NCI-H446 (cell line): ENCODE measurements at places on chromosomes 3 and 15.

GRCh38 chr3:70466096-70466495, 153.7 kb upstream of the MDFIC2 start:
- DNase-seq: no peak

GRCh38 chr15:60418096-60418495, 20.3 kb upstream of the ANXA2 start:
- no peak for DNase-seq

GRCh38 chr3:151394611-151395010, 10.1 kb upstream of the P2RY12 start:
- DNase-seq: no peak

DNA sequence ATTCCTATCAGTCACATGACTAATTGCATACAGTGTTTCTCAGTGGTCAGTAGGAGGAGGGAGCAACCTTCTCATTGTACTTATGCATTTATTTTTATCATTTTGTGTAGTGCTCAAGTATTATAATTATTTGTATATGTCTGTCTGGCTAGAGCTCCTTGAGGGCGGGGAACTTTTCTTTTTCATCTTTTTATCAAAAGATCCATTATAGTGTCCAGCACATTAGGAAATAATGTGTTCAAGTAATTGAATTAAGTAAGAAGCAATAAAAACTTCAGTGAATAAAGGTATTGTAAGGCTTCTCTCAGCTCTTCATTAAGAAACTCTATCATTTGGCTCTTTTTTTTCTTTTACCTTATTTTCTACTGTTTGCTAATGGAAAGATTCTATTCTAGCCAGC, 18.8 kb downstream of the FGF7 start:
- DNase-seq: no peak

DNA sequence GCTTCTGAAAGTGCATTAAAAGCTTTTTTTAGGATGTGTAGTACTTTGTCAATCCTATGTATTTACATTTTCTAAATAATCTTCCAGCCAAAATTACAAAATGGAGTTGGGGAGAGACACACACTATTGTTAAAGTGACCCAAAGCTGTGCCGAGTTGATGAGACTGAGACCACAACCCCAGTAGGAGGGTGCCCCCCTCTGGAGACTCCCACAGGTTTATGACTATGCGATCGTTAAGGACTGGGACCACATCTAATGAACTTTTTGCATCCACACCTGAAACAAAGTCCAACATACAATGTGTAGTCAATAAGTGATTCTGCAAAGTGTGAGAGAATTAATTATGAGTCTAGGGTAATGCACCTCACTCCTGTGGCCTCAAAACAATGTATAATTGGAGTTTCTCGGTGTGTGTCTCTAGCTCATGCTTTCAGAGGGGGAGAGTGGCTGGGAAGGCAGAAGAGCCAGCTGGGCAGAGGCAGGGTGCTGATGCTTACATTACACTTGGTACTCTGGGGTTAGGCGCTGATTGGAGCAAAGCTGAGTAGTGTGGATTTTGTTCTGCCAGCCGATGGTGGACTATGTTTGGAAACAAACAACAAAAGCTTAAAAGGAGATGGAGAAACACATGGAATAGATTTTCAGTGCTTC, 102.8 kb downstream of the KCNH8 start:
- no peak for DNase-seq

- no peak for DNase-seq
Observed at GRCh38 chr3:128870347-128870746, 9.1 kb upstream of the ACAD9 start.

- DNase-seq: no peak
Observed at GRCh38 chr15:82129149-82129692, 83.4 kb upstream of the MEX3B start.

- DNase-seq: peak; percentile 20
Observed at GRCh38 chr3:134640872-134641470, 9.9 kb downstream of the KY start.

- DNase-seq: no peak
Observed at GRCh38 chr3:27914199-27914598, 192.1 kb upstream of the EOMES start.

GRCh38 chr3:11413071-11413470, 140.9 kb downstream of the ATG7 start:
- DNase-seq: no peak

GRCh38 chr15:83275412-83275811, 9.1 kb downstream of the BNC1 start:
- DNase-seq: no peak

DNA sequence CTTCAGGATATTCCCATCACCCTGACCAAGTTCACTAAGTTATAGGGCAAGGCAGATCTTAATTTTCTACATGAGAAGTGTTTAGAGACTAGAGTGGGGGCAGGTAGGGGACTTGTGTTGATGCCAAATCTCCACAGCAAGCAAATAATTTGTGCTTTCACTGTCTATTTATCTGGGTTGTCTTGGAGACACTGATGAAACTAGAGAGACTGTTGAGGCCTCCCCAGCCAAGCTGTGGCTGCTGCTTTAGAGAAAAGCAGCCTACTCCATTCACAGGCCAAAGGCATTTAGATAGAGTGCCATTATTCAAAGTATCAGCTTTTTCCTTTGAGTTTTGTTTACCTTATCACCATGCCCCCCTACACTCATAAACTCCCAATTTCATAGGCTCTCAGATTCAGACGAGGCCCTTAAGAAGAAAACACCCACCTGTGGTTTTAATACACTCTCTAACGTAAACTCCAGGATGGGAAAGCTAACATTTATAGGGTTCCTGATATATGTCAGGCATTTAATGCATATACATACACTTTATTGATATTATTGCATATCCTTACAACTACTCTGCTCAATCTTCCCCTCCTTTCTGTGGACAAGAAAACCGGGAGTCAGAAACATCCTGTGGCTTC, 130.4 kb upstream of the FOXB1 start:
- DNase-seq: no peak

- no peak for DNase-seq
Observed at GRCh38 chr3:141524988-141525387, 38.2 kb downstream of the RASA2 start.

DNA sequence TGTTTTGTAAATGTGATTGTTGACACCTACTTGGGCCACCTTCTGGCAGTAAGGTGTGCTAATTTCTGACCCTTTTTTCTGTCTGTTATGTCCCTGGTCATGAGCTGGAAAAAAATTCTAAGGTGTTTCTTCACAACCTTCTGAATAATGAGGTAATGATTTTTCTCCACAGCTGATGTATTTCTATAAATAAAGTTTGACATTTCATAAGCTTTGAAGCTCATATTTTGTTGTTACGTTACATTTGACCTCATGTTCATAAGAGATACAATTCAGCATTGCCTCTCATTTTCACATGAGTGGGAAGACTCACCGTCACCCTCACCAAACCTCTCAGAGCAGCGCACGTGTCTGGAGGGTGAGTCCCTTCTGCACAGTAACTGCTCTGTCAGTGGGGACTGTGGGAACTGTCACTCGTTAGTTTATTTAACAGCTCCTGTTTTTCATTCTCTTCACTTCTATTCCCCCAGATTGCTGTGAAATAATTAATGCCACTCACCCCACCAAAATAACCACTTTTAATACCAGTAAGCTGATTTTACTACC, 140.9 kb downstream of the PLCL2 start:
- no peak for DNase-seq

GRCh38 chr3:14507305-14507741, 32.8 kb downstream of the GRIP2 start:
- no peak for DNase-seq

GRCh38 chr3:155079468-155079745, 712 bp upstream of the MME start:
- no peak for DNase-seq

GRCh38 chr15:33649217-33649933, 318.9 kb upstream of the CHRM5 start:
- no peak for DNase-seq
